ENCODE measurements at places on chromosomes 3 and 15. TPM values are rescaled to one million over a fixed set of nuclear protein-coding genes. Genes with fewer than 3 reads are reported as not detected.

The ADCY5 gene
- total RNA-seq, result 30.7 TPM

The HOMER2 gene
- total RNA-seq, result 76.7 TPM

The EOGT gene
- total RNA-seq, result 8.6 TPM

The CFAP92 gene
- total RNA-seq, result 2.2 TPM

The AHSG gene
- total RNA-seq, result 0.47 TPM

The TNK2 gene
- 10.1 TPM for total RNA-seq

The CHDH gene
- 1.4 TPM for total RNA-seq

The ITIH3 gene
- 0.16 TPM for total RNA-seq

The LRRC31 gene
- not detected for total RNA-seq

The PTPRG gene
- 81.4 TPM for total RNA-seq

The TUSC7 gene
- total RNA-seq, result not detected

The GABRR3 gene
- total RNA-seq, result not detected

GRCh38 chr3:8492744-8493511 lies 8.7 kb upstream of the LMCD1 start:
- no peak for DNase-seq

DNA sequence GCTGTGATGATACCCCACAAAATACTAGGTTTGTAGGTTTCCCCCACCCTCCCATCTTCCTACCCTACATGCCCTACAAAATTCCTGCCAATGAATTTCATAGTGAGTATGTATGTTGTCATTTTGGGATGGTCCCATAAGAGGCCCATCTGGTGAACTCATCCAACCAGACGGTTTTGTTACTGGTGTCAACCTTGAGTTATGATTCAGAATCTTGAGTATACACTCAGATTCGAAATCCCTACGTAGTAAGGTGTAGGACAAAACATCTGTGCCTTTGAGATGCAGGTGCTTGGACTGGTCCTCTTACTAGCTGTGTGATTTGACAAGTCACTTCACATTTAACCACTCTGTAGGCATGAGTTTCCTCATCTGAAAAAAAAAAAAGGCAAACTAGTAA lies 3.6 kb downstream of the SIAH2 start:
- no peak for DNase-seq

- DNase-seq, result no peak
These were observed 31.9 kb upstream of the XIRP1 start for GRCh38 chr3:39224288-39224687.

GRCh38 chr15:77724715-77725114 lies 92.0 kb upstream of the LINGO1 start:
- no peak for DNase-seq

DNA sequence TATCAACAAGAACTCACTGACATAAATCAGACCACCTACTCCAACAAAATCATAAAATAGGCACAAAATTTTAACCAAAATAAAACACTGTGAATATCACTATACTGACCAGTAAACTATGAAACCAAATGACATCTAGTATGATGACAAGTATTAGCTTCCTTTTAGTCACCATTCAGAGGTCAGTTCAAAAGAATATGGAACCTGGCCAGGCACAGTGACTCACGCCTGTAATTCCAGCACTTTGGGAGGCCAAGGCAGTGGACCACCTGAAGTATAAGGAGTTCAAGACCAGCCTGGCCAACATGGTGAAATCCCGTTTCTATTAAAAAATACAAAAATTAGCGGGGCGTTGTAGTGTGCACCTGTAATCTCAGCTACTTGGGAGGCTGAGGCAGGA lies 65.8 kb downstream of the SMARCC1 start:
- DNase-seq, result no peak

- no peak for DNase-seq
These were observed 22.2 kb downstream of the SCN11A start for GRCh38 chr3:39029556-39029955.

DNA sequence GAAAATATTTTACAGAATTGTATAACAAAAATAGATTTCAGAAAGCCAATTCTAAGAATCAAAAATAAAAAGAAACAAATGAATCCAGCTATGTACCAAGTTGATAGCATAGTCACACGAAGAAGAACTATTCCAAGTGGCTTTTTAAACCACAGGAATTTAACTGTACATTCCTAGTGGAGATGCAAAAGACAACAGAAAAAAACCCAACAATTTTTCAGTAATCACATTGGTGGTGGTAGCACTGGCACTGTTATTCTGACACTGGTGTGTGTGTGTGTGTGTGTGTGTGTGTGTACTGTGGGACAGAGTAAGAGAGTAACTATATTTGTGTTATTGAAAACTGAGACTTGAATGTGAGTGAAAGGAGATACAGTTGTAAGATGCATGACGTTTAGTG lies 9.1 kb downstream of the BFSP2 start:
- no peak for DNase-seq

DNA sequence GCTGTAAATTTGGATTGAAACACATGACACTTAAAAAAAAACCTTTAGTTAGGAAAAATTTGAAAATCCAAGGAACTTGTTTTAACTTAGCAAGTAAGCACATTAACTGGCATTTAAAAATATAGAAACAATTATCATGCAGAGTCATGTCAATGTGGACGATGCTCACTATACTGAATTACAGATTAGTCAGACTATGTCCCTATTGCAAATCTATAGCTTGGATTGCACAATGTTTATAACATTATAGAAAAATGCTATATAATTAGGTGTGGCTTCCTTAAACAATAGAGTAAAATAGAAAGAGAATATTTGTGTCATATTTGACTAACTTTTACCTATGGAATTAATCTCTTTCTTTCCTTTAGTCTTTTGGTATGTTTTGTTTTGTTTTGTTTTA lies 48.4 kb upstream of the TUSC7 start:
- DNase-seq, result no peak

DNA sequence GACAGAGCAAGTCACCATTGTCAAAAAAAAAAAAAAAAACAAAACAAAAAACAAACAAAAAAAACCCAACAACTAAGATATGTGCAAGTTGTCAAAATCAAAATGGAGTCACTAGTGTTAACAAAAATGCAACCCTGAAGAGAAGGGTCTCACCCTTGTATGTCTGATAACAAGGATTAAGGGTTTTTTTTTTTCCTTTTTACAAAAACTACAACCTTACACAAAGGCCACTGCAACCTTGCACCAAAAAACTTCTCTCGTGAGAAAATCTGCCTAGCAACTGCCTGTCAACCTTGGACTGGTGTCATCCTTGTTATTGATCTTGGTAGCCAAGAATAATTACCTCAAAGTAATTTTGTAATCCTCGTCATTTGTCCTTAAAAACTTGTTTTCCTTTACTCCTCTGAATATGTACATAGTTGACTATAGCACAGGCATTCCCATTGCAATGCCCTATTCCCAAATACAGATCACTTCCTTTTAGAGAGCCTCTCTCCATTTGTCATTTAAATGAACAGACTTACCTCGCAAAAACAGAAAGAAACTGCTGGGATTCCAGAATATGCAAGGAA lies 24.0 kb downstream of the TFRC start:
- DNase-seq, result no peak

DNA sequence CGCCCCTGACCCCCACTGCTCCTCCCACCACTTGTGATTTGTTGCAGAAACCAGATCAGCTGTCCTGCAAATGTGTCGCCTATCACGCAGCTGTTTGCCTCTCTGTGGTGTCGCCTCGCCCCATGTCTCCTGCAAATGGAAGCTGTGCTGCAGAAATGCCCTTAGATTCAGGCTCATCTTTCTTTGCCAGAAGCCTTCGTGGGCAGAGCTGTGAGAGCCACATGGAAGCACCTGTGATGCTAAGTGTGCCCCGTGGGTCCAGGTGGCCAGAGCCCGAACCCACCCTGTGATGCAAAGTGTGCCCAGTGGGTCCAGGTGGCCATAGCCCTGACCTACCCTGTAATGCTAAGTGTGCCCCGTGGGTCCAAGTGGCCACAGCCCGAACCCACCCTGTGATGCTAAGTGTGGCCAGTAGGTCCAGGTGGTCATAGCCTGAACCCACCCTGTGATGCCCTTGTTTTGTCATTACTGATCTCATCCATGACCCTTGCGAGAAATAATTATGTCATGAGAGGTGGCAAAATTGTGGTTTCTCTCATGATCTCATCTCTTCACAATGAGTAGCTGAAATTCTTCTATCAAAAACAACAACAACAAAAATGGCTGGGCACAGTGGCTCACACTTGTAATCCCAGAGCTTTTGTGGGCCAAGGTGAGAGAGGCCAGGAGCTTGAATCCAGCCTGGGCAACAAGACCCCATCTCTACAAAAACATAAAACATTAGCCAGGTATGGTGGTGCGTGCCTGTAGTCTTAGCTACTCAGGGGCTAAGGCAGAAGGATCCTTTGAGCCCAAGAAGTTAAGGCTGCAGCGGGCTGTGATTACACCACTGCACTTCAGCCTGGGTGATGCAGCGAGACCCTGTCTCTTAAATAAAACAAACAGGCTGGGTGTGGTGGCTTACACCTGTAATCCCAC lies 187.4 kb downstream of the GOLGA6L6 start:
- no peak for DNase-seq

- no peak for DNase-seq
These were observed 8.5 kb downstream of the CSRNP1 start for GRCh38 chr3:39144748-39145380.

- DNase-seq, result no peak
These were observed 4.0 kb downstream of the GLYCTK start for GRCh38 chr3:52291508-52292181.

DNA sequence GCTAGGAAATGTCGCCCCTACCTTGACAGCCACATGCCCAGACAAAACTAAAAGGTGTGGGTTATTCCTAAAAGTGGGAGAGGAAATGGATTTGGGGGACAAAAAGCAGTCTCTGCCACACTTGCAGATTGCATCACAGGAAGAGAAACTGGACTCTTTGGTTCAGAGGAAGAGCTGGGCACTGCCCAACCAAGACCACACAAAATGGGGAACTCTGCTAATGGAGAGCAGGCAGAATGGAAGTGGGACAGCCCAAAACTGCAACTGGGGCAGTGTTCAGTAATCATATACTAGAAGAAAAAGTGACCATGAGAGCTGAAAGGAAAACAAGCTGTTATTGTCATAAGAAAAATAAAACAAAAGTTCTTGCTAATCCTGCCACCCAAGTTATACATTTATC lies 138.9 kb upstream of the FRMD4B start:
- DNase-seq, result no peak

- no peak for DNase-seq
These were observed 129.1 kb upstream of the SMAD3 start for GRCh38 chr15:66936109-66936860.

DNA sequence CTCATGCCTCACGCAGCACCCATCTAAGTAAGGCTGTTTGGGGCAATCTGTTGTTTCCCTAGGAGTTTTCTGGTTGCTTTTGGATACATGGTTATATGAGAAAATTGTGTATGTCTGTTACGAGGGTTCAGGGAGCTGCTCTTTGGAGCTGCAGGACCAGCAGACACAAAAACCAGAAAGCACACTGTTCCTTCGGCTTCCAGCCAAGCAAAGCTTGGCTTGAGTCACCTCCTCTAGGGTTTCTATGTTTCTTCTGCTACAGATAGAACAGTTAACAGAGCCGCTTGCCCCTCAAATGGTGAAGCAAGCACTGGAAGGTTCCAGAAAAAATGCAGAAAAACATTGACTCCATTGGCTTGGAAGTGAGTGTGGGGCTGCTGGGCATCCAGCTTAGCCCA lies 49.2 kb upstream of the CTDSPL start:
- DNase-seq, result no peak

- no peak for DNase-seq
These were observed 81.1 kb downstream of the IQCH start for GRCh38 chr15:67335534-67336222.

DNA sequence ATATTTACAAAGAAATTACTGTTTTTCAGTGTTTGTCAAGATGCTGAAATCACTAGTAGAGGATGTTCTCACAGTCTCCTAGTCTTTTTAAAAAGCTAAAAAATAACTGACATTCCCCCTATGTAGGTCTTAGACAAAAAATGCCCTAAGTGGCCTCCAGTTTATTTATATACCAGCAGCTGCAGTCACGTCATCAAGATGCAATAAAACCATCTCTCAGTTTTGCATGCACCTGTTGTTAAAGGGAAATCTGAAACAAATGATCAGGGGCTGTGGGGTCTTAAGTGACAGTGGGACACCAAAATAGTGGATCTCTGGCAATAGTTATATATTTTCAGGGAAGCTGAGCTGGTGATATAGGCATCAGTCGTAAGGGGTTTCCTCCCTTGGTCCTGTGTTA lies 146.5 kb upstream of the ARPP21 start:
- no peak for DNase-seq

DNA sequence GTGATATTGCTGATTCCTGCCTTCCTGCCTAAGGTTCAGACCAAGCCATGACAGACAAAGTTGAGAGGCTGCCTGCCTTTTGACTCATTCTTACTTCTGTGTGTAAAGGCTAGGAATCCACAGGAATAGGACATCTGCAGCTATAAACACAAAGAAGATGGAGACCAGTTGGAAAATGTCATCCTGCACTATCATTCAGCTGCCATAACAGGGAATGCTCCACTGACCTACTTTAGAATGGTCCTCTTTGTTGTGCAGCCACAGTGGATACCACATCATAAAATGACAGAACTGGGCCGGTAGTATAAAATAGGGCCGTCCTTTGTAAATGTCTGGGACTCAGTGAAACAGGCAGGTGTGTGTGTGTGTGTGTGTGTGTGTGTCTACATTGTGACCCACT lies 75.1 kb downstream of the STAC start:
- no peak for DNase-seq

- no peak for DNase-seq
These were observed 64.4 kb downstream of the LRRC28 start for GRCh38 chr15:99315636-99316035.

DNA sequence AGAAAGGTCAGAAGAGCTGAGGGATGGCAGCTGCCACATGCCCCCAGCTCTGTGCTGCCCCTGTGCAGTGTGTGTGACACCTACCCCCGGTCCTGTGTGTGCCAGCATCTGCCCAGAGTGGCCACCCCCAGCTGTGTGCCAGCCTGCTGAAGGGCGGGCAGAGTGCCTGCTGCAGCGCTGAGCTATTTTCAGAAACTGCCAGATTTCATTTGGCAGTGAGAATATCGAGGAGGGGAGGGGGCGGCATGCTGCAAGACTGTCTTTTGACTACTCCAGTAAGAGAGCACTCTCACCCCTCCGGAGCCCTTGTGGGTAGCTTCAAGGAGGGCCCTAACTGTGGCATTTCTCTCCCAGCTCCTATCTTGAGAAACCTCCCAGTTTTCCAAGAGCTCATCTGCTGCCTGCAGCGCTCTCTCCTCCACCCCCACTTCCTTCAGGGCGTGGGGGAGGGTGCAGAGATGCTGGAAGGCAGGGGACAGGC lies 25.2 kb upstream of the DOCK3 start:
- DNase-seq, result peak; percentile 84
